ENCODE measurements at places on chromosomes 12 and 14.

DNA sequence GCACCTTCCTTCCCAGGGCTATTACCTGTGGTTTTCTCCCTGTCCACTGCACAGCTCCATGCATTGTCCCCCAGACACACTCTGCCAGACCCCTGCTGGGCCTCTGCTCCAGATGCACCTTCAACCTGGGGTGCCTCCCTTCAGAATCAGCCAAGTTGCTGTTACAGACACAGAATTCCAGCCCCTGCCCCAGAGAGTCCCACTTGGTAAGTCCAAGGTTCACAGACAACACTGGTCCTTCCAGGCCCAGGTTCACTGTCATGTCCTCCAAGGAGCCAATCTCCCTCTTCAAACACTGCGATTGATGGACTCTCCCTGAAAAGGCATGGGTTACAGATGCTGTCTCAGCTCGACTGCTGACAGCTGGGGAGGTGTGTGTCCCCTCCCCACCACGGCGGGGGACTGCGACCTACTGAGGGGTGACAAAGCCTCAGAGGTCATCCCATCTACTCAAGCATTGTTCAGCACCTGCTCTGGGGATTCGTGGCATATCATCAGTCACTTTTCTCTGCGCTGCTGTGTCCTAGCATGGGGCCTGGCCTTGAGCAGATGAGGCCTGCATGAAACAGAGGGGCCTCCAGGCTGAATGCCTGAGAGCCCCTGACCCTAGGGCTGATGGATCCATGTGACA lies 24.3 kb downstream of the CALM1 start:
- no peak for DNase-seq

DNA sequence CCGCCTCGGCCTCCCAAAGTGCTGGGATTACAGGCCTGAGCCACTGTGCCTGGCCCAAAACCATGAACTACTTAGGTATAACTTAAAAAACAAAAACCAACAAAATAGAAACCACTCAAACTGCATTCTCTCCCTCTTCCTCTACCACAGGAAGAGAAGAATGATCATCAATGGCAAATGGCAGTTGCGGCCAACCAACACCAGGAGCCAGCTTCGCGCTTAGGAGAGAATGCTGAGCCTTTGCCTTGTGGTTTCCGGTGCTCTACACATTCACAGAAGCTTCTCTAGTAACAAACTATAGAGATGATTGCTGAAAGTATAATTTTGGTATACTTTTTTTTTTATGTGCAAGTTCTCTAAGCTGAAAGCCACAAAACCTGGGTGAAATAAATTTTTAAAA lies 17.1 kb downstream of the CATSPERB start:
- DNase-seq: no peak

DNA sequence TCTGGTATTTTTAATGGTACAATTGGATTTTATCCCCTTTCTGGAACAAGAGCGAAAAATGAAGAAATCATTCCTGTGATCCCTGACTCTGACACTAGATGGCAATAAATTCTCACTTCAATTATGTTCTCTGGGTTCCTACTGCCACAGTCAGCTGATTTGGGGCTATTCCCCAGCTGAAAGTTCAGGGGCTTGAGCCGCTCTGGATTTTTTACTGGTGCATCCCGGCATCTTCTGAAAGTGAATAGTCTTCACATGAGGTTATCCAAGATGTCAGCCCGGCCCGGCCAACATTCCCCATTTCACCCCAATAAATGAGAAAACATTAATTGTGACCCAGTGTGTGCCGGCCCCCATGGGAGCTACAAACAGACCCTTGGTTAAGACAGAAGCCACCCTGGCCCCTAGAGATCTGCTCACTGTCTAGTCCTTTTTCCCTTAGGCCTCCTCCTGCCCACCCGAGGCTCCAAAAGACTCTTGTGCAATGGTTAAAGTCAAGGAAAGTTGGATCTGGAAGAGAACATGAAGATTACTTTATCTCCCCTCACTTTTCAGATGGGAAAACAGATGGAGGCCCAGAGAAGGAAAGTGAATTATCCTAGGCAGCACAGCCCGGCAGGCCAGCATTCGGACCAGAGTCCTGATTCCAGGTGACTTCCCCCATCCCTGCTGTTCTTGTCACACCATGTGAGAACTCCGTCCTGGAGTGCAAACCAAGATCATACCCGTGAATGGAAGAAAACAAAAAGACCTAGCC lies 20.8 kb downstream of the CKAP4 start:
- DNase-seq: no peak

- no peak for DNase-seq
Observed at GRCh38 chr12:118922405-118922804, 58.9 kb upstream of the SRRM4 start.

DNA sequence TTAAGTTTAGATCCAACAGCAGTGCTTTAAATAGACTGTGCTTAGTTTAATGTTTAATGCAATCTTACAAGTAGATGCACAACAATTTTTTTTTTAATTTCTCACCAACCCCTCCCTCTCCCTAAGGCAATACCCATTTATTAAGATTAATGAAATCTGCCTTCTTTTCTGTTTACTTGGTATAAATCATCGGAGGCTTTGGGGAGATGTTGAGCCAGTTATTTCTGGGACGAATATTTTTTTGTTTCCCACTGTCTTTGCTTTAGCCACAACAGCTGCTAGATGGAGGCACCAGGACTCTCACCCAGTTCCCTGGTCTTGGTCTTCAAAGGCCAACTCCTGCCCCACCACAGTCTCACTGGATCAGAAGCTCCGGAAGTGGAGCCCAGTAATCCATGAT lies 113.4 kb downstream of the PLXNC1 start:
- no peak for DNase-seq

- no peak for DNase-seq
Observed at GRCh38 chr14:90720832-90721231, 95.4 kb downstream of the TTC7B start.

GRCh38 chr12:90203556-90203955 lies 494.9 kb upstream of the ATP2B1 start:
- no peak for DNase-seq

DNA sequence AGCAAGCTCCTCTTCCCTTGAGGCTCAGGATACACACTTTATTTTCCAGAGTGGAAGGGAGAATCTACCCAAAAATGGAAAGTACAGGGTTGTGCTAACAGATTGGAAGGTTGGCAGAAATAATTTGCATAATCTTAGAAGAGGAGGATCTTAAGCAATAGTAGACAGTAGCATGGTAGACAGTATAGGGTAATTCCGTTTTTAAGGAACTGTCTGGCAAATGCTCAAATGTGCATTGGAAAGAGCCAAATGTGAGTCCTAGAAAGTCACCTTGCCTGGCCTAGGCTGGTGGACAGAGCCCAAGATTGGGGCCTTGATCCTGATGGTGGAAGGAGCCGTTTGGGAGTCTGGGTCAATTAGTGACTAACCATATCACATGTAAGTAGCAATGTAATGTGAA lies 13.1 kb upstream of the CARMIL3 start:
- DNase-seq: no peak

DNA sequence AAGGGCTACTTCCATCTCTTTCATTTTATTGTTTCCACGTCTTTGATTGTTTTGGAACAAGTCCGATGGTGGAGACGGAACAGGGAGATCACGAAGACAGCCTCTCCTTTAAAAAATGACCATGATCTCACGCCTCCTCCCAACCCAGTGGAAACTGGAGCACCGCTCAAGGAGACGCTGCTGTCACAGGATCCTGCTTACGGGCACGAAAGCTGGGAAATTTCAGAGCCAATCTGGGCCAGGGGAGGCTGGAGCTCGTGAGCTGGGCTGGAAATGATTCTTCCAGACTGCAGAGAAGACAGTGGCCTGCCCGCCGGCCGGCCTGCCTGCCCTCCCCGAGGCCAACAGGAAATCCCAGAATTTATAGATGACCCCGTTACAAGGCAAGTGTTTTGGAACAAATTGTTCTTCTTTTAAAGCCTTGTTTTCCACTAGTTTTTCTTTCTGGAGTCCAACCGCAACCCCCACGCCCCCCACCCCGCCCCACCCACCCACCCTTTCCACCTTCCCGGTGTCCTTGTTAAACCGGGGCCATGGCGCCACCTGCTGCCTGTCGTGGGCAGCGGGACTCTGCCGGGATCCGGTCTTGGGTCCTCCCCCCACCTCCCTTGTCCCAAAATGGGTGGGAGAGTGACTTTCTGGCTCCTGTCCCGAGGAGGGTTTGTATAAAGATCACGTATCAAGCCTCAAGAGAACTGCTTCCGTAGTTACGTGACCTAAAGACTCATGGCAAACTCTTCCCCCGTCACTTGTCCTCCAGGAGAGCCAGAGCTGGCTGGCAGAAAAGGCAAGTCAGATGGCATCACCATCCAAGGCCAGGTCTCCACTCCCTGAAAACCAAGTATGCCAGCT lies 40.3 kb downstream of the MAP1LC3B2 start:
- DNase-seq: peak; percentile 74

DNA sequence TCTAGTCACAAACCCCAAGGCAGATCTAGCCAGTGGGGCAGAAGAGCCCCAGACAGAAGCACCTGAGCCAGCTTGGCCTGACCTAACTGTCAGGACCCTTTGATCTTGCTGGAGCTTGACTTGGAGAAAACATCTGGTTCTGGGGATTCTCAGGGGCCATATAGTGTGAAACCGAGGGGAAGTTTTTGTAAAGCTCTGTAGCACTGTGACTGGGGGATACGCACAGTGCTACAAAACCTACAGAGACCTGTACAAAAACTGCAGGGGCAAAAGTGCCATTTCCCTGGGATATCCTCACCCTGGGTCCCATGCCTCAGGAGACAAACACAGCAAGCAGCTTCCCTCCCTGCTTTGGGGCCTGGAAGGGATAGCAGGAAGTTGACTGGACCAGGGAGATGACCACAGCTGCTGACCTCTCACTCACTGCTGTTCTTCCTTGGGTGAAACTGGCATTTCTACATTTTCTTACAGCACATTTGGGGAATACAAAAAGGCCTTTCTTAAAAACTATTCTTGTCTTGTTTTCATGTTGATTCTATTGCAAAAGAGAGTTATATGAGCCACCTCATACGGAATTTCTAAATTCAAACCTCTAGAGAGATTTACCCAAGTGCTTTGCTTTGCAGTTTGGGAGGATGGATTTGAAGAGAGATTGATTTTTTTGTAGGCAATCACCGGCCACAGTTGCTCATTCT lies 140.0 kb downstream of the DAD1 start:
- no peak for DNase-seq

DNA sequence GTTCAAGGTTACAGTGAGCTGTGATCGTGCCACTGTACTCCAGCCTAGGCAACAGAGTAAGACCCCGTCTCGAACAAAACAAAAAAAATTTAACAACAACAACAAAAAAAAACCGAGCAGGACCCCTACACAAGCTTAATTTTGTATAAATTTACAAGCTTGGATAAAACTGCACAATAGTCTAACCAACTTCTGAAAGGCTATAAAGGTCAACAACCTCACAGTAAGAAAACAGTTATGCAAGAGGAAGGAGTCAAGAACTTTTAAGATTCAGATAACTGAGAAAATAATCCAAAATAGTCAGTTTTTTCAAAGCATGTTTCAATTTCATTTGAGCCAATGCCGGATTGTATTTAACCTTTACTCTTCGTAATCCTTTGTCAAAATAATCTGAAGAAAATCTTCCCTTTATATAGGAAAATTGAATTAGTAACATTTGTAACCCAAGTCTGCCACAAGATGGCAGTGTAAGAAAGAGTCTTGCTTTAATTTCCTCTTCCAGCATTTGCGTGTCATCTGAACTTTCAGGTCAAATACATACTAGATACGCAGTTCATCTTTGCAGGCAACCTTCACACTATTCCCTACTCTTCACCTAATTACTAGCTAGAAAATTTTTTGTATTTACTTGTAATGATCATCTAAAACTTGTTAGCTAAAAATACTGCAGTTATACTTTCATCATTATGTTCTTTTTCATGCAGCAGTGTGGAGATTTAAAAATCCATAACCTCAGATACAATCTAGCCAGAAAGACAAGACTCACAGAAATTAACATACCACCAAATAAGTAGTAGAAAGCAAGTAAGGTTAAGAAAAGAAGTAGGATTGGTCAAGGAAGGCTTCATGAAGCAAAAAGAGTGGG lies 5.8 kb downstream of the CCNB1IP1 start:
- DNase-seq: no peak

GRCh38 chr12:24931666-24932405 lies 17.1 kb downstream of the BCAT1 start:
- DNase-seq: no peak

- DNase-seq: no peak
Observed at GRCh38 chr12:46711756-46712155, 114.0 kb downstream of the SLC38A4 start.

- no peak for DNase-seq
Observed at GRCh38 chr14:100739306-100739705, 12.6 kb downstream of the DLK1 start.

- DNase-seq: no peak
Observed at GRCh38 chr14:60508363-60508706, 611 bp upstream of the SIX6 start.

DNA sequence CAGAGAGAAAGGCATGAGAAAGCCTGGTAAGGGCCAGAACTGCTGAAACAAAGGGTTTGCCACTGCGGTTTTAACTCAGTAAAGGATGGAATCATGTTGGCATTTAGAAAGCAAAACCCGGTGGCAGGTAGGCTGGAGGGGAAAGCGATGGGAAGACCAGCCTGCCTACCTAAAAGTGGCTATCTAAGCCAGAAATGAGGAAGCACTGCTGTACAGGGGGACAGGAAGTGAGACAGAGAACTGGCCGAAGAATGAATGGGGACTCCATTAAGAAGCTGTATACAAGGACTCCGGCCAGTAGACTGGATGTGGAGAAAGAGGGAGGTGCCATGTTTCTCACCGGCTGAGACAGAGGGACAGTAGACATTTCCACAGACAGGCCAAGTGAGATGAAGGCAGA lies 48.2 kb downstream of the PPM1H start:
- DNase-seq: no peak

GRCh38 chr14:64927031-64927430 lies 12.8 kb downstream of the CHURC1 start:
- no peak for DNase-seq

DNA sequence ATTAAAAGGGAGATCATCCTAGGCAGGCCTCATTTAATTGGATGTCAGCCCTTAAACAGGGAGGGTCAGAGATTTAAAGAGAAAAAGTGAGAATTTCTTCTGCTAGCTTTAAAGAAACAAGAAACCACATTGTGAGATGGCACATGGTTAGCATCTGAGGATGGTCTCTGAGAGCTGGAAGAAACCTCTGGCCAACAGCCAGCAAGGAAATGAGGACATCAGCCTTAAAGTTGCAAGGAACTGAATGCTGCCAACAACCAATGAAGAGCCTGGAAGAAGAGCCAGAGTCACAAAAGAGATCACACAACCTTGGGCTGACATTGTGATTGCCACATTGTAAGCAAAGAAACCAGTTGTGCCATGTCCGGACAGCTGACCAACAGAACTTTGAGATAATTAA lies 17.5 kb upstream of the FAR2 start:
- DNase-seq: no peak

GRCh38 chr12:74614426-74614825 lies 76.8 kb downstream of the ATXN7L3B start:
- no peak for DNase-seq

DNA sequence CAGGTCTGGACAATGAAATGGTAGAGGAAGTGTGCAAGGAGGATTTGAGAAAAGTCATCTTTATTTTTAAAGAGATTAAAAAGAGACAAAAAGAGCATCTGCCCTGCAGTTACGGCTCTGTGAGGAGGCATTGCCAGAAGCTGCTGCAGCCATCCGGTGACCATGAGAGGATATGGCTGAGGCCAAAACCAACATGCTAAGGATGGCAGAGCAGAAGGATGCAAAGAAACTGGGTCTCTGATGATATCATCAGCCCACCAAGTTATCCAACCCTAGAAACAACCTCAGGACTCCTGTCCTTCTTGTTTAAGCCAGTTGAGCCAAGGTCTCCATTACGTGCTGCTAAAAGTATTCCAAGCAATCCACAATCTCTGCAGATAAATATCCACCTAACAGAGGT lies 48.0 kb upstream of the CCND2 start:
- no peak for DNase-seq

- no peak for DNase-seq
Observed at GRCh38 chr14:37796703-37797416, 201.4 kb downstream of the TTC6 start.

- no peak for DNase-seq
Observed at GRCh38 chr14:91573528-91573893, 63.4 kb upstream of the PPP4R3A start.
